ENCODE measurements at places on chromosomes 11 and 22.

DNA sequence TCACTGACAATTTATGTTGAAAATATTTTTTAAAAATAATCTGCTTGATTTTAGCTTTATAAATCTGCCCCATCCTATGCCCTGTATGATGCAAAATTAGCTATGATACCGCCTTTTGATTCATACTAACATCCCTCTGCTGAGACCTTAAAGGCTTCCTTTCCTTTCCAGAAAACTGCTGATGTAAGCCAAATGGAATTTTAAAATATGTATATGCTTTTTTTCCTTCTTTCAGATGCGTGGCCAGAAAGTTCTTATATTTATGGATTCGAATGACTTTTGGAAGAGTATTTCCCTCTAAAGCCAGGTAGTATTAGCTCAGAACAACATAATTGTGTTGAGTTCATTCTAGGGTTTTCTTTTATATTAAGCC lies 34.5 kb downstream of the SFI1 start:
- DNase-seq = no peak

DNA sequence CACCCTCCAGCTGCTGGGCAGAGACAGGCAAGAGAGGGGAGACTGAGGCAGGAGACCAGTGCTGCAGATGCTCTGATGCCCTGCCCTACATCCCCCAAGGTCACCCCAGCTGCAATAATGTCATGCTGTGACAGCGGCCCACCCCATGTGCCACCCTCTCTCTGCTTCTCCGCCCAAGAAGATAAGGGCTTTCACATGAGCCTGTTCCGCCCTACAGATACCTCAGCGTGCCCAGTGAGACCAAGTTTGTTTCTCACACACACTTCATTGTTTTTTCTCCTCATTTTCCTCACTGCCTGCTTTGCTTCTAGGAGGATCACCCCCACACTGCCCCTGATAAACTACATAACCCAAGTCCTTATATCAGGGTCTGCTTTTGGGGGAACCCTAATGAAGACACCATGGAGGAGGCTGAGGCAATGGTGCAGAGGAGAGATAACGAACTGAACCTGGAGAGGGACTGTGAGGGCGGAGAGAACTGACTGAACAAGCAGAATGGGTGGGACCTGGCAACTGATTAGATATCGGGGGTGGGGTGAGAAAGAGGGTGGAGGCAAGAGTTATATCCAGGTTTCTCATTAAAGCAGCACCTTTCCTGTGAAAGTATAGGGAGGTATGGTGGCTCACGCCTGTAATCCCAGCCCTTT lies 37.5 kb upstream of the TSKU start:
- DNase-seq = no peak

DNA sequence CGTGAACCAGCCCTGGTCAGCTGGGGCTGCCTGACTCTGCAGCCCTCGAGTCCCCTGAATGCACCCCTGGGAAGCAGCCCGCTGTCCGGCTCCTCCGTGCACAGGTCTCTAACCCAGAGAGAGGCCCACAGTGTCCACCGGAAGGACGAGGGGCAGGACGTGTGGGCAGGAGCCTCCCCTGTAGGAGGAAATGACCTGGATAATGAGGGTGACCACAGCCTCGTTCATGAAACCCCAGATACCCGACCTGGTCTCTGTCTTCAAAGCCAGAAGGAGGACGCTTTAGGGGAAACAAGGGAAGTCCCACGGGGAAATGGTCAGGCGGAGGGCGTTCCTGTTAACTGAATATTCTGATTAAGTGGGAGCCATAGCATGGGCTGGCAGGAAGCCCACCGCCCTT lies 23.3 kb downstream of the LIF start:
- DNase-seq = no peak

- no peak for DNase-seq
Observed at GRCh38 chr11:103297900-103298299, 188.7 kb downstream of the DYNC2H1 start.

DNA sequence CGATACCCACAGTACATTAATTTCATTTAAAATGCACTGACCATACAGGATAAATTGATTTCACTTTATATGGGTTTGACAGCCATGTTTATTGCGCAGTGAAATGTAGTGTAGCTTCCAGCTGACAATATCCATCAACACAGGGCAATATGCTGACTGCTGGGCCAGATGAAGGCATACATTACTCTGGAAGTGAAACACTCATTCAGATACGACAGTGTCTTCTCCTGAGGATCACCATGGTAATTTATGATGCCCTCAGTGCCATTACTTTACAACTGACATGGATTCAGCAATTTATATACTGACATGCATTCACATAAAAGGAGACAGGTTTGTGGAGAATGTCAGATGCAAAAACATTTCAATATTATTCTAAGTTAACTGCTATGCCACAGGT lies 365.1 kb downstream of the SOX6 start:
- DNase-seq = no peak

DNA sequence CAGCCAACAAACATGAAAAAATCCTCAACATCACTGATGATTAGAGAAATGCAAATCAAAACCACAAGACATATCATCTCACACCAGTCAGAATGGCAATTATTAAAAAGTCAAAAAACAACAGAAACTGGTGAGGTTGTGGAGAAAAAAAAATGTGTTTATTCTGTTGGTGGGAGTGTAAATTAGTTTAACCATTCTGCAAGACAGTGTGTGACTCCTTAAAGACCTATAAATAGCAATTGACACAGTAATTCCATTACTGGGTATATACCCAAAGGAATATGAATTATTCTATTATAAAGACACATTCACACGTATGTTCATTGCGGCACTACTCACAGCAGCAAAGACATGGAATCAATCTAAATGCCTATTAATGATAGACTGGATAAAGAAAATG lies 427.3 kb upstream of the CHORDC1 start:
- DNase-seq = no peak

GRCh38 chr11:35227576-35228327 lies 88.8 kb downstream of the CD44 start:
- DNase-seq = no peak

DNA sequence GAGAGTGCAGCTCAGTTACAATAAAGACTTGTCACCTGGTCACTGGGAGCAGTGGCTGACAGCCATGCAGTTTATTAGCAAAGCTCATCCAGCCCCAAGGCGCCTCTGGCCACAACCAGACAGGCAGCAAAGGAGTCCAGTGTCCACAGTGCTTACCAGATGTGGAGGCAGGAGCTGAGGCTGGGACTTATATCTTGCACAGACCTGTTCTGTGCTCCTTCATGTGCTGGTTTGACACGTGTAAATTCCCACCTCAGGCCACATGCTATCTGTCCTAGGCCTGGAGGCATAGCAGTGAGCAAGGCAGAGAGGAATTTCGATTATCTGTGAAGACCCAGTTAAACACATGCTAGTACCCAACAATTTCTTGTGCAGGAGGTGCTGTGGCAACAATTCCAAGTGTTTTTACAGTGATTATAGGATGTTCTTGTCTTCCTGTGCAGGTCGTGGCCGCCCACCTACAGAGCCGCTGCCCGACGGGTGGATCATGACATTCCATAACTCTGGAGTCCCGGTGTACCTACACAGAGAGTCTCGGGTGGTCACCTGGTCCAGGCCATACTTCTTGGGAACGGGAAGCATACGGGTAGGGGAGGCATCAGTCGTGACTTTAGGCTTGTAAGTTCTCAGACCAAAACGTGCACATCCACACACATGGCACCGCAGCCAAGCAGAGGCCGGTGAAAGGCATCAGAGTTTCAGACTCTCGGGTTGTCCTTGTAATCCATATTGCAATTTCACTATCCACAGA lies 9.4 kb downstream of the DGCR8 start:
- no peak for DNase-seq

GRCh38 chr11:34268906-34269430 lies 88.8 kb downstream of the ABTB2 start:
- no peak for DNase-seq

GRCh38 chr22:44780876-44781449 lies 28.6 kb downstream of the ARHGAP8 start:
- no peak for DNase-seq

GRCh38 chr11:125141686-125142535 lies 22.6 kb upstream of the PKNOX2 start:
- peak; percentile 95 for DNase-seq

- no peak for DNase-seq
Observed at GRCh38 chr11:120648771-120649170, 137.2 kb downstream of the GRIK4 start.

GRCh38 chr11:75534259-75535069 lies 8.7 kb upstream of the GDPD5 start:
- DNase-seq = peak; percentile 42

GRCh38 chr11:64327375-64327774 lies 9.5 kb downstream of the PRDX5 start:
- no peak for DNase-seq

GRCh38 chr22:32354360-32355351 lies 3.0 kb upstream of the RFPL3 start:
- no peak for DNase-seq

- DNase-seq = peak; percentile 76
Observed at GRCh38 chr11:78961937-78962701, 387.5 kb upstream of the NARS2 start.

- DNase-seq = no peak
Observed at GRCh38 chr11:1939006-1939625, 8.0 kb upstream of the MRPL23 start.

GRCh38 chr11:117638911-117639543 lies 158.0 kb downstream of the DSCAML1 start:
- no peak for DNase-seq

- DNase-seq = no peak
Observed at GRCh38 chr22:41284465-41284864, 1.5 kb downstream of the RANGAP1 start.

DNA sequence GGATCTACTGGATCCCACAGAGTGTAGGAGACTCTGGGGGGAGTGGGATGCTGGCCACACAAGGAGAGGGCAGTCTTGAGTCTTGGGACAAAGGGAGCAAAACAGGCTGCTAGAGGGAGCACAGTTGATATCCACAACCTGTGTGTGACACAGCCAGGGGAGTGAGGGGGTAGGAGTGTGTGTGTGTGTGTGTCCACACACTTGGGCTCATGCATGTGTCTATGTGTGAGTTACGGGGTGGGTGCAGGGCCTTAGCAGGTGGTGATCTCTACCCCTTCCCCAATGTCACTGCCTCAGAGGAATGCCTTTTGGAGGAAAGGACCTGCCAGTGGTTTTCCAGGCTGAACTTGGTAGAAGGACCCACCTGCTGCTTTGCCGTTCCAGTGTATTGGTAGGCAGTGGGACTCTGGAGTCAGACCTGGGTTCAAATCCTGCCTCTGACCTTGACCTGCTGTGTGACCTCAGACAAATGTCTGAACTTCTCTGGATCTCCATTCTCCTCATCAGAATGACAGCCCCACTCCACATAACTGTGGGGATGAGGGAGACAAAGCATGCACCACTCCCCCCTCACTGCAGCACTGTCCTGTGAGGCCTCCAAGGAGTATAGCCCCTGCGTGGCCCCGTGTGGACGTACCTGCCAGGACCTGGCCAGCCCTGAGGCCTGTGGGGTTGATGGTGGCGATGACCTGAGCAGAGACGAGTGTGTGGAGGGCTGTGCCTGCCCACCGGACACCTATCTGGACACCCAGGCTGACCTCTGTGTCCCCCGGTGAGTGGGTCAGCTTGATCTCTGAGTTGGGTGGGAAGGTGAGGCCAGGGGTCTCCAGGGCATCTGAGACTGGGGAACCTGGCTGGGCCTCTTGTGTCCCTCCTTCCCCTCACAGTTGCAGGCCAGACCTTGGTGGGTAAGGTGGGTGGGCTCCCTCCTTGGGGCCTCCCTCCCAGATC lies 27.4 kb downstream of the OTOG start:
- no peak for DNase-seq

- peak; percentile 50 for DNase-seq
Observed at GRCh38 chr22:24758164-24758799, 16.2 kb downstream of the PIWIL3 start.

DNA sequence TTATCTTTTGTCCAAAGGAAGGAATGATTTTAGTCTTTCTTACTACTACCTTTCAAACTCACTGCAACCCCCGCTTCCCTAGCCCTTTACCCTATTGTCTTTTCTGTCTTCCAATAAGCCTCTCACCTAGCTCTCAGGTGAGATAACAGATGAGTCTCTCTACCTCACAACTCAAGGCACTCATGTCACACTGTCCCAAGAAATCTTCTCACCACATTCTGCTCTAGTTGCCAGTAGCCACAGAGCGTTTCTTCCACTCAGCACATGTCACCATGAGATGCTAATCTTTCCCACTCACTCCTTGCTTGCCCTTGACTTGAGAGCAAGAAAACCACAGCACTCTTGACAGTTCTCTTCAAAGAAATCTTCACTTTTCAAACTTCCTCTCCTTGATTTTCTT lies 32.7 kb upstream of the TMEM41B start:
- DNase-seq = no peak

GRCh38 chr11:14668731-14669301 lies 25.2 kb downstream of the PDE3B start:
- no peak for DNase-seq

GRCh38 chr11:86932259-86932585 lies 23.0 kb downstream of the FZD4 start:
- DNase-seq = no peak

GRCh38 chr11:76752321-76753143 lies 30.6 kb upstream of the TSKU start:
- DNase-seq = no peak

DNA sequence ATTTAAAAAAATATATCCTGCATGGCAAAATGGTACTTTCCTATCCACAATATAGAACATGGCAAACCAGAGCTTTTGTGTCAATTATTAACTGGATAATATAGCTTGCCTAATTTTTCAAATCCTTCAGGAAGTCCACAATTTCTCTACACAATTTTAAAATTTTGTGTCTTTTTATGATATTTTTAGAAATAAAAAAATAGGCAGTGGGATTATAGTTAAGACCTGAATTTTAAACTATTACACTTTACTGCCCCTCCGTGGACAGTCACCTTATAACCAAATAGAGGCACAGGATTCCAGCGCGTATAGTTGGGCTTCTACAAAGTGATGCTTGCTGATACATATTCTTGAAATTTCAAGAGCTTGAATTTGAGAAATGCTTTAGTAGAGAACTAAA lies 2.1 kb upstream of the DMC1 start:
- DNase-seq = peak; percentile 69

- DNase-seq = peak; percentile 76
Observed at GRCh38 chr11:31870609-31871309, 59.6 kb upstream of the PAX6 start.

- DNase-seq = no peak
Observed at GRCh38 chr22:25774575-25775026, 32.6 kb downstream of the MYO18B start.

DNA sequence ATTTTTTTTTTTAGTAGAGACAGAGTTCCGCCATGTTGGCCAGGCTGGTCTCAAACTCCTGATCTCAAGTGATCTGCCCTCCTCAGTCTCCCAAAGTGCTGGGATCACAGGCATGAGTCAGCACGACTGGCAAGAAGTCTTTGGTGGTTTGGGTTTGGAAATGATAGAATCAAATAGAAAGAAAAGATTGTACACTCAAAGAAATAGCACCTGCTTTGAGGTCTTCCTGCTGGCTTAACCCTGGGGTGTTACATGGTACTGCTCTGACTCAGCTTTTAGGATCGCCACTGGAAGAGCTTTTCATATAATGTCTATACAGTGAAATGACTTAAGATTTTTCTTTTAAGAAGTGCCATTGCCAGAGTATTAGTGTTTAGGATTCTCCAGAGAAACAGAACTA lies 50.2 kb downstream of the JAM3 start:
- DNase-seq = no peak

- no peak for DNase-seq
Observed at GRCh38 chr11:16738947-16739815, 734 bp downstream of the C11orf58 start.

GRCh38 chr22:45612940-45613339 lies 58.7 kb upstream of the ATXN10 start:
- no peak for DNase-seq

Data from HAP-1 (cell line).